Common myeloid progenitor, CD34-positive (primary cell): ENCODE measurements at places on chromosomes 1 and 21.

GRCh38 chr21:42437786-42438185 is 34.1 kb downstream of the UBASH3A start:
- DNase-seq, result no peak

DNA sequence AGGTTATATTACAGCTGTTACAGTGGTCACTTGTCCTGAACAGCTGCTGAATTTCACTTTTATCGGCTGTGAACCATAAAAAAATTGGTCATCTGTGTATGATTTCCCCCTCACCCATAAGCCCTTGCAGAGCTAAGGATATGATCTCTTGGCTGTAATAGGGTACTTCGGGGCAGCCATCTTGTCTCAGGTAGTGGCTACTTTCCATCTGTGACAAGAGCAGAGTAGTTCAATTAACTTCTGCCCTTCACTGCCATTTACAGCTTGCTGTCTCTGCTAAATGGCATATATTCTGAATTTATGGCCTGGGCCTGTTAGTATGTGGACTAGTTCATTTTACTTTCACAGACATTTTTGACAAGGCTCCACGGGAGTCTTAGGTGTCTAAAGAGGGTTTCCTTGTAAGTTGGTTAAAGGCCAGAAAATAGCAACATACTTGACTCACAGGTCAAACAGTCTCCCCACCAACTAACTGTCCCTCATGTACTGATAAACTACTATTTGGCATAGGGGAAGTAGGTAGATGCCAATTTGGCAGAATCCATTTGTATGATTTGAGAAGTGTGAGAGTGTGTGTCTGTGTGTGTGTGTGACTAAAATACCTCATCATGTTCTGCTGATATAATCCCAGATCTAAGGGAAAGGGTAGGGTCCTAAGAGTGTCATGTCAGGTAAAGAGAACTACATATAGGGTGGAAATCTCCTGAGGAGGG is 151.6 kb downstream of the KCTD3 start:
- no peak for DNase-seq

- peak; percentile 55 for DNase-seq
Observed at GRCh38 chr1:71834601-71835441, 447.5 kb downstream of the NEGR1 start.

GRCh38 chr1:70892140-70892539 is 155.5 kb downstream of the PTGER3 start:
- no peak for DNase-seq

GRCh38 chr1:198465201-198466144 is 75.0 kb downstream of the ATP6V1G3 start:
- peak; percentile 62 for DNase-seq

- DNase-seq, result no peak
Observed at GRCh38 chr1:107889524-107889923, 75.5 kb downstream of the VAV3 start.

GRCh38 chr1:170700842-170701615 is 37.1 kb downstream of the PRRX1 start:
- DNase-seq, result no peak

DNA sequence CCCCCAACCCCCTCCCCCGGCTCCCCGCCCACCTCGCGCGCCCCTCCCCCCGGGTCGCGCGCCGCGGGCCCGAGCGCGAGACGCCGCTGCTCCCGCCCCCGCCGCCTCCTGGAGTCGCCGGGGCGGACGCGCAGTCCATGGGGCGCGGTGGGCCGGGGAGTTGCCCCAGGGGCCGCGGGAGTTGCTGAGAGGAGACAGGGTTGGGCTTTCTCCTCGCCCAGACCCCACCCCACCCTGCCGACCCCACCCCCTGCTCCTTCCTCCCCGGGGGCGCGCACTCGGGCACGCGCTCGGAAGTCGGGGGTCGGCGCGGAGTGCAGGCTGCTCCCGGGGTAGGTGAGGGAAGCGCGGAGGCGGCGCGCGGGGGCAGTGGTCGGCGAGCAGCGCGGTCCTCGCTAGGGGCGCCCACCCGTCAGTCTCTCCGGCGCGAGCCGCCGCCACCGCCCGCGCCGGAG is at the start of gene LAMC1:
Gene LAMC1, plus strand, starts transcription at position 275 of the 455 bp plus-strand sequence. CDS start 297 bp downstream, outside the sequence.
- peak; percentile 83 for DNase-seq

GRCh38 chr1:188169971-188170370 is 1341.2 kb downstream of the PLA2G4A start:
- DNase-seq, result no peak

- no peak for DNase-seq
Observed at GRCh38 chr1:17233675-17234320, 15.1 kb upstream of the PADI3 start.
